Daoy (cell line): ENCODE measurements at places on chromosomes 1 and 21.

GRCh38 chr1:109784551-109785252 is 21.0 kb upstream of the EPS8L3 start:
- no peak for DNase-seq

DNA sequence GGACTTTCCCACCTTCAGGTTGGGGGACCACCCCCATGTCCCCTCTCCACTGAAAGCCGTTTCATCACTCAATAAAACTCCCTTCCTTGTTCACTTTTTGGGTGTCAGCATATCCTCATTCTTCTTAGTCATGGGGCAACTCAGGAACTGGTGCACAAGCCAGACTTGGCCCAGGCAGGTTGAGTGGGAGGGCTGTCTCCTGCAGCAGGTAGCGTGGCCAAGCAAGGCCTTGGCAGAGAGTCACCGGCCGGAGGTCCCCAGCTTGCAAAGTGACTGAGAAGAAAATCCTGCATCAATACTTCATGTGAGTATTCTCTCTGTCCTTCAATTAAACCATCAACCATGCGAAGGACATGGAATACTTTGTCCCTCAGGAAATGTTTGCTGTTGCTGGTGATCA is 148.9 kb downstream of the RHOU start:
- no peak for DNase-seq

GRCh38 chr1:203428981-203429599 is 46.5 kb upstream of the PRELP start:
- DNase-seq = peak; percentile 41

GRCh38 chr1:67957066-67957465 is 93.4 kb downstream of the DIRAS3 start:
- no peak for DNase-seq

DNA sequence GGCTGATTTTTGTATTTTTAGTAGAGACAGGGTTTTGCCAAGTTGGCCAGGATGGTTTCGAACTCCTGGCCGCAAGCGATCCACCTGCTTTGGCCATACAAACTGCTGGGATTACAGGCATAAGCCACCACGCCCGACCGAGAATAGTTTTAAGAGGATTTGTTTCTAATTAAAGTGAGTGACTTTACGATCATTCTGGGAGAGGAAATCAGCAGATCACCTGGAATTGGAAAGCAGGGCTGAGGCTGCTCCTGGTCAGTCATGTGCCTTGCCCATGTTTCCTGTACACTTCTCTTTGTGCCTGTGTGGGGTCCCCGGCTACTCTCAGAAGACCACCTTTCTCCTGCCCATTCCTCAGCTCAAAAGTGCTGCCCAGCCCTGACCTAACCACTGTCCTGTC is 33.9 kb downstream of the ZBTB8B start:
- no peak for DNase-seq

GRCh38 chr1:13949546-13949945 is 249.6 kb downstream of the PRDM2 start:
- DNase-seq = no peak

GRCh38 chr1:60894130-60894529 is 188.2 kb upstream of the NFIA start:
- DNase-seq = no peak

DNA sequence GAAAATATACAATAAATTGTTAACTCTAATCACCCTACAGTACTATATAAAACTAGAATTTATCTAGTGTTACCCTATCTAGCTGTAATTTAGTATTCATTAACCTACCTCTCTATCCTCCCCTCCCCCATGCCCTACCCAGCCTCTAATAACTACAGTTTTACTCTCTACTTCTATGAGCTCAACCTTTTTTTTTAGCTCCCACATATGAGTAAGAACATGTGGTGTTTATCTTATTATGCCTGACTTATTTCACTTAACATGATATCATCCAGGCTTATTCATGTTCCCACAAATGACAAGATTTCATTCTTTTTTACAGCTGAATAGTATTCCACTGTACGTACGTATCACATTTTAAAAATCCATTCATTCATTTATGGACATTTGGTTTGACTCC is 46.0 kb upstream of the WARS2 start:
- DNase-seq = no peak

- no peak for DNase-seq
Measured at GRCh38 chr1:224957696-224958095, 28.2 kb downstream of the DNAH14 start.

DNA sequence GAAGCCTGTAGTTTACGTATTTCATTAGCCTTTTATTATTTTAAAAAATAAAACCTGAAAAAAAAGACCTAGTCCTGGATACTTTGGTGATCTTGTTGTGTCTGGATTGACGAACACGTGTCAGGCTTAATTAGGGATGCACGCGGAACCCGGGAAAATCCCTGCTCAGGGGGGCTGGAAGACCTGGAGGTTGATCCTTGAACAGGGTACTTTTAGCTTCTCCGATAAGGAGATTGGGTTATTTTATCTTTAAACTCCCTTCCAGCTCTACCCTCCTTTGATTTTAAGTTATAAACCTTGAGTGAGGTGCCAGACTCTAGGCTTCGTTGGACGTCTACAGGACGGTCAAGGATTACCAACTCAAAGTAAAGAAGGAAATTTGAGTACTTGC is 552 bp upstream of the ZNF691 start:
- peak; percentile 39 for DNase-seq

GRCh38 chr1:62735491-62736171 is 47.4 kb upstream of the DOCK7 start:
- peak; percentile 10 for DNase-seq

DNA sequence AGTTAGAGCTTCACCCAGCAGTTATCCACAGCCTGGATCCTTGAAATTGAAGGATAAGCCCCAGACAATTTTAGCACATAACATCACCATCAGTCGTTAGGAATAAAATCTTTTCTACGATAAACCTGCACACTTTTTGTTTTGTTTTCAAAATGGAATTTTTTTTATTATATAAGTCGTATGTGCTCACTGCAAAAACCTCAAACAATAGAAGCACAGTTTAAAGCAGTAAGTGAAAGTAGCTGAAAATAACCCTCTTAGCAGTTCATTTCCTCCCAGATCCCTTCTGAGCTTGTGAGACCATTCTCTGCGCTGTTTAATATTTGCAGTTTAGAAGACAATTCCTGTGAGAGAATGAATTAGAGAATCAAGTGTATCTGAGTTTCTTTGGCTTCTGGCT is 38.3 kb downstream of the ELK4 start:
- no peak for DNase-seq

GRCh38 chr1:224670506-224670905 is 54.4 kb downstream of the CNIH3 start:
- peak; percentile 45 for DNase-seq

- no peak for DNase-seq
Measured at GRCh38 chr1:162366671-162367070, 10.0 kb downstream of the SPATA46 start.

DNA sequence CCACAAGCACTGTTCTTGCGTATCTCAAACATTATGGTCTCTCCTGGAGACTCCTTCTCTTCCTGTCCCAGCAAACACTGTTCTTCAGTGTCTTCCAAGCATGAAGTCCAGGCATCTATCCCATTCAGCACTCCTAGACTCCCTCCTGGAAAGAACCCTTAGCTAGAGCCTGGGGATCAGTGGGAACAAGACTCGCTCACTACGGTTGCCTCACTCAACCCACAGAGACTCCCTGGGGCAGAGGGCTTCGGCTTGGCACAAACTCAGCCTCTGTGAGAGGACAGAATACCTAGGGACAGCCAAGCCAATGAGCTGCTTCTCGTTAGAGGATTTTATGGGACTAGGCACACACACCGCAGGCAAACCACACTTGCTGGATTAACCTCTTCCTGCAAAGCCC is 86.5 kb upstream of the IPO9 start:
- DNase-seq = peak; percentile 71

GRCh38 chr1:30413111-30413440 is 310.3 kb downstream of the MATN1 start:
- no peak for DNase-seq

DNA sequence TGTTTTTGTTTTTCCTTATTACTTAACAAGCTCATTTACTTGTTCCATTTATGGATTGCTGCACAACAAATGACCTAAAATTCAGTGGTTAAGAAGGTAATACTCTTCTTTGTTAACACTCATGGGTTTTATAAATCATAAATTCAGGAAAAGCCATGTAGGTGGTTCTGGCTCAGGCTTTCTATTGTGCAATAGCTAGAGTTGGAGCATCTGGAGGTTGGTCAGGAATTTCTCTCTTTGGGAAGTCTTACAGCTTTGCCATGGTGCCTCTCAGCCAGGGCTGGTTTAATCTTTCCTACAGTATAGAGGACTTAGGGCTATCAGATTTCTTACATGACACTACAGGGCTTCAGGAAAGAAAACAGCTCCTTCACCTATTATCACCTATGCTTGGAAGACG is 1677.1 kb downstream of the KCNT2 start:
- no peak for DNase-seq
